ENCODE measurements at places on chromosomes 16 and 17.

GRCh38 chr16:11354733-11355574, 9.7 kb downstream of the RMI2 start:
- DNase-seq = no peak

GRCh38 chr17:58517378-58517927, 3.0 kb upstream of the MTMR4 start:
- DNase-seq = no peak

GRCh38 chr17:66667491-66668030, 167.4 kb upstream of the CACNG5 start:
- no peak for DNase-seq

DNA sequence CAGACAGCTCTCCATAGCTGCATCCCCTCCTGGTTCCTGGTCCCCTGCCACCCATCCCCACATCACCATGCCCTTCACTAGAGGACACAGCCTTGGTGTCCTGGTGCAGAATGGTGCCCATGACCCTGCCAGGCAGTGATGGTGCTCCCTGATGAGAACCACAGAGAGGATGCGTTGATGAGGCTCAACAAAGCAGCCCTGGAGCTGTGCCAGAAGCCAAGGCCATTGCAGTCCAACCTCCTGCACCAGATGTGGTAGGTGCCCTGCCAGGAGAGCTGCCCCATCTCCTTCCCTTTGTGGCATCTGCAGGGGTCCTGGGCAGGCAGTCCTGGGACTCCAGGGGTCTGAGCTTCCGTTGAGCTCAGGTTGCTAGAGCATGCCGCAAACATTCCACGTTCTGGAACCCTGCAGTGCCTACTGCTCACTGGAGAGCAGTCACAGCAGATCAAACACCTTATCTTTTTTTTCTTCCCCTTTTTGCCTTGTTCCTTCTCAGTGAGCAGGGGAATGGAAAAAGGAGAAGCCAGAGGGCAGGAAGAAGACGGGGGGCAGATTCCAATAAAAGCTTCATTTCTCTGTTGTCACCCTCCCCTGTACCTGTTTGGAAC, 5.3 kb upstream of the EPN3 start:
- DNase-seq = no peak

- no peak for DNase-seq
Measured at GRCh38 chr16:85676466-85676865, 12.3 kb downstream of the GINS2 start.

Data from type B pancreatic cell (in vitro differentiated cells).